Esophagus muscularis mucosa (tissue), 4 donors: ENCODE measurements at places on chromosomes 3 and 15.

DNA sequence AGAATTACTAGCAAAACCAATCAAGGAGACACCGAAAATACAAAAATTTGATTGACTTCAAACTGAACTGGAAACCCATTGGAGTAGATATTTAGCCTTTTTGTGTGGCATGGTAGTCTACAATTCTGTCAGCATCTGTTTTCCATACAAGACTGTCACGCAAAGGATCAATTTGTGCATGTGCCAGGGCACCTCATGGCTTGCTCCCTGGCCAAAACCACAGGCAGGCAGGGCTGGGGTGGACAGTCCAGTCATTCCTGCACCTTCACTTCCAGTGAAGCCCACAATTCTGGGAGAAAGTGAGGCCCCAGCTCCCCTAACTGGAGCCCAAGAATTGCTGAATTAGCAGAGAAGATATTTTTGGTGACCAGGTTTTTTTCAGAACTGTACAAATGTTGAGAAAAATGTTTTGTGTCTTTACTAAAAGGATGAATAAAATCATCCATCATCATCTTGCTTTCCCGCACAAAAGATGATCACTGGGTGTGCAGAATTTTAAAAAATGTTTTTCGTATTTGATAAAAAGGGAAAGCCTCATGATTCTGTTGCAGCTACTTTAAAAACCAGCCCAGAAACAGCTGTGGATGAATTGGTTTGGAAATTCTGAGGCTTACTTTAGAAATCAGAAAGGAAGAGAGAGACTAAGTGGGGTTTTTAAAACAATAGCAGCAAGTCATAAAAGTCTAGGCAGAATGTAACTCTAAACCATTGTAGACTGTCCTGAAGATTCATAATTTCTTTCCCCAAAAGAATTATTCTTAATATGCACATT, 86.4 kb downstream of the PCCB start:
- no peak for DNase-seq

DNA sequence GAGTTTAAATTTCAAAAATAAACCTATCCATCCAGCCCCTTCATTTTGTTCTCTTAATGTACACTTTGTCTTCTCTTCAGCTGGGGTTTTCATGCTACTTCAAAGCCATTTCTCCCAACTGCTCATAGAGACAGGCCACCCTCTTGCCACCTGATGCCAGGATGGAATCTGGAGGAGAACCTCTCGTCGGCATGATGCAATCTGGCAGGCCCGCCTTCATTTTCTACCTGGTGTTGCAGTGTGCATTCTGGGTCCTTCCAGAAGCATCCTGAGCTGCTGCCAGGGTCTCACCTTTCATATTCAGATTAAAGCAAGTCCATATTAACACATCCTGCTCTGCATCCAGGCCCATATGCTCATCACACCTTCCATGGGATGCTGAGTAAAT, 60.8 kb downstream of the CTNNB1 start:
- no peak for DNase-seq

GRCh38 chr3:30760040-30760695, 134.3 kb downstream of the GADL1 start:
- no peak for DNase-seq

DNA sequence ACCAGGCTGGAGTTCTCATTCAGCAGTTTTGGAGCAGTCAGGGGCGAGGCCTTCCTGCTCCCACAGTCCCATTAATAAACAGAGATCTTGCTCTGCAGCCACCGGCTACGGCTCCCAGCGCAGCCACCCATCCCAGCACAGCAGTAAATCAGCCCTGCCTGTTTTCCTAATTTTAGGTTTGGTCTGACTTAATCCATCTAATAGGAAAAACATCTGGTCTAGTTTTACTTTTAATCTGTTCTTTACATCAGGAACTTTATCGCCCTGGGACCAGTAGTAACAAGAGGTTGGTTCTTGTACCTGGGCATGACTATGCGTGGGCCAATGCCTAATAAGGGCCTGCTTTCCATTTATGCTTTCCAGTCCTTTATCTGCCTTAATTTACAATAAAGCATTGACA, 264.0 kb upstream of the DPH6 start:
- DNase-seq, result no peak

DNA sequence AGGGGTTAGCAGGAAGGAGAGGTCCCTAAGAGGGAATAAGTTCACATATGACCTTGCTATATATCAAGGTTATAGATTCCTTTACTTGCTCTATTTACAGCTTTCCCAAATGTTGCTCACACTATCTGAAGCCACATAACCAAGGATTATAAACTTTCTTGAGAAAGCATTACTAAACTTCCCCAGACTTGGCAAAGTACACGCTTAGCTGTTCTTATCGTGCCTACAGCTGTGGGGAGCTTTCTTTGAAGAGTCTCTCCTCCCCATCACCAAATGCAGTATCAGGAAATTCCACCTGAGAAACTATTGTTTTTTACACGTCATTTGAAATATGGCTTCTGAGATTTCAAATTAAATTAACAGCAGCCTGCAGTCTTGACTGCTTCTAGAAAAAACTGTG, 284.5 kb downstream of the CHL1 start:
- DNase-seq, result peak; percentile 10

- no peak for DNase-seq
Measured at GRCh38 chr3:165389064-165389463, 192.9 kb upstream of the SLITRK3 start.

- DNase-seq, result no peak
Measured at GRCh38 chr3:142056656-142057330, 92.6 kb downstream of the TFDP2 start.

DNA sequence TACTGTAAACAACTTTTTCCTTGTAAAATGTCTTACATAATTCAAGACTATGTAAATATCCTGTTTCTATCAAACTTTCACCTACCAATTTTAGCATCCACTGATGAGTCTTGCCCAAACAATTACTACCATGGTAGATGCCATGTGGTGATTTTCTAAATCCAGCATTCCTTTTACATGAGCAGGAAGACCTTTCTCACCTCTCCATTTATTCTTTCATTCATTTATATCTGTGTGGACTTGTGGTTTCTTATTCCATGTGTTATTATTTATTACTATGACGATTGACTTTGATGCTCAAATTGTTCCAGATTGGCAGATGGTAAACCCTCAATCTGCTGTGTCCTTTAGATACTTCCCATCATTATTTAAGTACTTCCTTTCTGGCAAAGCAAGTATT, 62.4 kb downstream of the IFT57 start:
- DNase-seq, result no peak

DNA sequence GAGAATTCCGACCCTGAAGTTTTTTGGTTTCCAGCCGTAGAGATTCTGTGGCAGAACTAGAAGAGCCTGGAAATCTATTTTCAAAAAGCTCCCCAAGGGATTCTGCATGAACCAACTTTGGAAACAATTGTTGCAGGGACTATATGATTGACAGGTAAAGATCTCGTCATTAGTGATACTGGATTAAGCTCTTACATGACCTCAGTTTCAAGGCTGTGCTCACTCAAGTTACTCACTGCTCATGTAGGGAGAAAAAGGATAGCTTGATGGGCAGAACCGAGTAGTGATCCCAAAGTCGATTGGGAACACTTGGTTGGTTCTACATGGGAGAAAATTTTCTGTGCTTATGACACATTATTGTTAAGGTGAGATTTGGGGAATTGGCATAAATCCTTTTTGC, 142.3 kb upstream of the RASGRP1 start:
- DNase-seq, result no peak

DNA sequence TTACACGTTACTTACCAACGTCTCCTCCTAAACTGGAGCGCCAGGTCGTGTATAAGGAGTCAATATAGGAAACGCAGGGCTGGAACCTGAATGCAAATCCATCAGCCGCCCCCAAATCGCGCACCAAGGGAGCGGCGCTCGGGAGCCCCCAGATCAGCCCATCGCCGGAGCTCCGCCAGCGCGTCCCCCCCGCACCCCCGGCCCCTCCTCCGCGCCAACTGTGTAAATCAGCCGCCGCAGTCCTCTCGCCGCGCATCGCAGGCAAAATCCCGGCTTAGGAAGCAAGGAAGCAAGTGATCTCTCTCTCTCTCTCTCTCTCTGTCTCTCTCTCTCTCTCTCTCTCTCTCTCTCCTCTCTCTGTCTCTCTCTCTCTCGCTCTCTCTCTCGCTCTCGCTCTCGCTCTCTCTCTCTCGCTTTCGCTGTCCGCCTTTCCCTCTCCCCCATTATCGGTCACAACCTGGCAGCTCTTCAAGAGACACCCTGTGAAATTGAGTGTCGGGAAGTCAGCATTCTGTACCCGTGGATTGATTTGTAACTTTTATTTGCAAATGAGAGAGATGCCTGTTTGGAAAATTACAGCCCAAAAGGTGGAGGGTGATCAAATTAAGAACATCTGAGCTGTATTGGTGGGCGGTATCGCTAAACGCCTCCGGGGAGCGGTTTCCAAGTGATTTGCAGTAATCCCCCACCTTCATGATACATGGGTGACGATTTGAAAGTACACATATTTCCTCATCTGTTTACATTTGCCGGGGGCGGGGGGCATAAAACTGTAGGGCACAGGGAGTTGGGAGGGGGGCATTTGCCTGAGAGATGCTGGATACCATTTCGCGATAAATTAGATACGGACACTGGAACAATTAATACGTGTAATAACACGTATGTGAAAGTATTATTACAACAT, 645 bp upstream of the SLITRK3 start:
- DNase-seq, result no peak

DNA sequence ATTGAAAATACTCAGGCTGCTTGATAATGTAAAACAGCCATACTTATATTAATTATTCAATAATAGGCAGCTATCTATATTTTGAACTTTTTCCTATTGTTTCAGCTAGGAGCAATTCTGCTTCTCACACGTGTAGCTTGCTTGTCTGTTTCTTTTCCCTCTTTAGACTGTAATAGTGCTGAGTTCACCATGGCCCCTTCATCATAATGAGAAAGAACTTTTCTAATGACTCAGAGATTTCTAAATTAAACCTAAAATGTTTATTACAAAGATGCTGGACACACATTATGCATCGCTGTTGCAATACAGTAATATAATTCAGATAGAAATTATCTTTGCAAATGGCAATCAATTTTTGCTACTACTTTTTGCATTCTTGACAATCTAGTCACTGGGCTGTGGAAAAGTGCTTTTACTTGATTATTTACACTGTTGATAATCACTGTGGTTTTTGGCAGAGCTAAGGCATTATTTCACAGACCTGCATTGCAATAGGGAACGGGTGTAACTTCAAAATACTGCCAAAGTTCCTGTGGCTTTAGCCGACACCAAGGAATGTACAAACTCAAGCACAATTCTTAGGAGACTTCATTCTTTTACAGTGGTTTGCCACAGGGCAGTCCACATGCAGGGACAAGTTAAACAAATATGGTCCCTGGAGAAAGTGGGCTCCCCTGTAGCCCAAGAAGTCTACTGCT, 281.0 kb upstream of the TBL1XR1 start:
- no peak for DNase-seq

- DNase-seq, result no peak
Measured at GRCh38 chr3:53311882-53312281, 35.5 kb downstream of the DCP1A start.

DNA sequence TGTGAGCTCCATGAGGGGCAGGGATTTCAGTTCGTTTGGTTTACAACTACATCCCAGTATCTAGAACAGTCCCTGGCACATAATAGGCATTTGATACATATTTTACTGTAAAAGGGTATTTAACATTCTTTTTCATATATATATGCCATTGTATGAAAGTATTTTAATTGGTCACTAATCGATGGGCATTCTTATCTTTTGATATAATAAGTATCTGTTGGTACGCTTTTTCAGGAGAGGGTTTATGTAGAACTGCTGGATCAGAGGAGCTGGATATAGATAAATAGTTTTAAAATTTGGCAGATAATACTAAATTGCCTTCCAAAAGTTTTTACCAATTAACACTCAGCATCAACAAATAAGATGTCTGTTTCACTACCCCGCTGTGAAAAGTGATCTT, 978 bp upstream of the RSL24D1 start:
- DNase-seq, result no peak

DNA sequence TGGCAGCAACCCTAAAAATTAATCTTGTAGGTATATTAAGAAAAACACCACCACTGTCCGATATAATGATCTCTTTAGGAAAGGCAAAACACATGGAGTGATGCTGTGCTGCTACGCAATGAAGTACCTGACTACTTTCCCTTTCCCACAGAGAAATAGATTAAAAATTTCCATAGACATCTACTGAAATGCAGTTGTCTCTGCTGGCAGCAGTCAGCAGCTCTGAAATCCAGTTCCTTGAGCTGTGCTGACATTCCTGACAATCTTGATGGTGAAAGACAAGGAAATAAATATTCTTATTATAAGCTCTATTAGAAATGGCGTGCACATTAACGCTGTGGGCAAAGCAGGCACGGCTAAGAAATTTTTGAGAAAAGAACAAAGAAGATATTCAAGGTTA, 287.6 kb downstream of the IL5RA start:
- DNase-seq, result no peak

DNA sequence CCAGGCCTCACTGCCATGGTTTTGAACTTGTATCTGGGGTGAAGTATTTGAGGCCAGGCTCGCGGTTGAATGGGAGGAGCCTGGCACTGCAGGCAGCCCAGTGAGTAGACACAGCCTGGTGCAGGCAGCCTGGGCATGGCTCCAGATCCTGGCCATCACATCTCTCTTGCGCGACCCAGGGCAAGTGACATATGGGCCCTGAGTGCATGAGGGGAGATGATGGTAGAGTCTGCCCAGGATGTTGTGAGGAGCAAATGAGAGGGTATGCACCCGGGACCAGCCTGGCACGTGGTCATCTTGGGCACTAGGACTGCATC, 103.5 kb downstream of the TBC1D2B start:
- DNase-seq, result no peak

- DNase-seq, result no peak
Measured at GRCh38 chr3:33717616-33717865, 513 bp downstream of the CLASP2 start.

DNA sequence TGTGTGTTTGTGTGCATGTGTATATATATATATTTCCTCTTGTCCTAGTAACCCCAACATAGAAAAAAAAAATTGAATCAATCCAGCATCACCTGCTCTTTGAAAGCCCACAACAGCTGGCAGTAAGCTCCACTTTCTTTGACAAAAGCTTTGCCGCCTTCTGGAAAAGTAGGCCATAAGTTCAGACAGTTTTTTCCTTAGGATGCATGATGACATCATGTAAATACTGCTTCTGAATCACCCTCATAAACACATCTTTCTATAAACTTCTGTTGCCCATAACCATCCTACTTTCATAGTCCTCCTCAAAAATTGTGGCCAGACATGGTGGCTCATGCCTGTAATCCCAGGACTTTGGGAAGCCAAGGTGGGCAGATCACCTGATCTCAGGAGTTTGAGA, 67.4 kb downstream of the CSNK1G1 start:
- DNase-seq, result no peak

DNA sequence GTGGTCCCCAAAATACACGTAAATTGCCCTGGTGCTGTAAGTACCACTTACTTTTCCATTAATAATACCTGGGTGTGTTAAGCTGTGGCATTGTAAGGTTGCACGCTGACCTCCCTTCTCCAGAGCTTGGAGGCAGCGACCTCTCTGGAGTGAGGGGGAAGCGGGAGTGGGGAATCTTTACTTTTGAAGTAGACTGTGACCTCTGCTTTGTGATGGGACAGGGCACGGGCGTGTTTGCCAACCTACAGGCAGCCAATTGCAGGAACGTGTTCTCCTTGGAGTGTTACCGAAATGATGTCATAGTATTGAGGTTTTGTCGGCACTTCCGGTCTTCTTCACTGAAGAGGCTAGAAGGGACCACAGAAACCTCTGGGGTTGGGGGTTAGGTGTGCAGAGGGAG, 227.3 kb upstream of the C2CD4B start:
- no peak for DNase-seq

GRCh38 chr3:167650459-167650858, 3.3 kb downstream of the WDR49 start:
- DNase-seq, result no peak
